ENCODE measurements at places on chromosomes 16 and 17.

- peaks cover 26% of the 10 kb centered on the region for H3K4me1 ChIP-seq
- DNase-seq: no peak
- no peak overlapping the region for H3K27ac ChIP-seq
- peaks cover 7% of the 10 kb centered on the region for H3K36me3 ChIP-seq
- H3K27me3 ChIP-seq: no peaks in the 10 kb centered on the region
These were observed 3.3 kb downstream of the ARHGAP23 start for GRCh38 chr17:38431346-38432145.

GRCh38 chr16:50597563-50598255 is 49.5 kb downstream of the NKD1 start:
- DNase-seq: no peak
- no peaks in the 10 kb centered on the region for H3K27me3 ChIP-seq
- H3K27ac ChIP-seq: no peak overlapping the region
- no peak overlapping the region for H3K4me3 ChIP-seq
- peaks cover 1% of the 10 kb centered on the region for H3K4me1 ChIP-seq

GRCh38 chr16:64455275-64455674 is 666.6 kb downstream of the CDH11 start:
- no peaks in the 10 kb centered on the region for H3K36me3 ChIP-seq
- no peak for DNase-seq
- no peak overlapping the region for H3K27ac ChIP-seq
- H3K4me3 ChIP-seq: no peak overlapping the region
- H3K27me3 ChIP-seq: no peaks in the 10 kb centered on the region
- H3K4me1 ChIP-seq: no peaks in the 10 kb centered on the region

DNA sequence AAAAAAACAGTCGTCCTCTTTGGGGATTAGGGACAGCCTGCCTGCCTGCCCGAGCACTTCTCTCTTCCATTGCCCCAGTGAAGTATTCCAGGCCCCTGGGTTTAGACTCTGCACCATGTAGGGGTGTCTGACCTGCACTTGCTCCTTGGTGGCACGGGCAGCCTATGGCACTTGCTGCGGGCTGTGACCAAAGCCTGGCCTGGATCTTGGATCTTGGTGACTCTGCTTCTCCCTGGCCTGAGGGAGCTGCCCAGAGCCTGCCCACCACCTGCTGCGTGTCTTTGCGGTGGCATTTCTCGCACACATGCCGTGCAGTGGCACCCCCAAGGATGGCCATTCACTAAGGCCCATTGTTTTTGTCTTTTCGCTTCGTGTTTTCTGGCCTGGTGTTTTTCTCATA is 6.1 kb upstream of the STH start:
- no peak for DNase-seq
- no peaks in the 10 kb centered on the region for H3K4me1 ChIP-seq

GRCh38 chr17:32100971-32101631 is 41.2 kb upstream of the RHOT1 start:
- H3K4me1 ChIP-seq: peaks cover 9% of the 10 kb centered on the region
- H3K27ac ChIP-seq: no peak overlapping the region
- H3K36me3 ChIP-seq: no peaks in the 10 kb centered on the region
- H3K27me3 ChIP-seq: no peaks in the 10 kb centered on the region

- H3K36me3 ChIP-seq: no peaks in the 10 kb centered on the region
- H3K4me3 ChIP-seq: no peak overlapping the region
- H3K4me1 ChIP-seq: peaks cover 10% of the 10 kb centered on the region
- peak; percentile 39 for DNase-seq
These were observed 62.9 kb downstream of the SMURF2 start for GRCh38 chr17:64599187-64599676.

DNA sequence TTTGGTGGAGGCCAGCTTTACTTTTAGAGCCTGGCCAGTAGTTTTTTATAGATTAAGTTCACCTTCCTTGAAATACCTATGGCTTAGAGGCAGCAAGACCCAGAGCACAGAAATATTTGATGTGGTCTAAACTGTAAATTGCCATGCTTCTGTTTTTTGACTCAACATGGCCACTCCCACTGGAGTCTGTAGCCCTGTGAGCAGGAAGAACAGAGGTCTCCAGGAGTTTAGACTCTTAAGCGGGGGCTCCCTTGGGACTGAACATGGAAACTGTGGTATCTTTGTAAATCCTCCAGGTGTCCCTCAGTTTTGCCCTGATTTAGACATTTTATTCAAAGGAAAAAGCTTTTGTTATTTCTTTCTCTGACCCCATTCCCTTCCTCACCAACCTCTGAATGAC is 145.6 kb downstream of the FTO start:
- H3K4me1 ChIP-seq: peaks cover 8% of the 10 kb centered on the region
- DNase-seq: peak; percentile 8
- no peak overlapping the region for H3K4me3 ChIP-seq
- H3K27ac ChIP-seq: no peak overlapping the region

DNA sequence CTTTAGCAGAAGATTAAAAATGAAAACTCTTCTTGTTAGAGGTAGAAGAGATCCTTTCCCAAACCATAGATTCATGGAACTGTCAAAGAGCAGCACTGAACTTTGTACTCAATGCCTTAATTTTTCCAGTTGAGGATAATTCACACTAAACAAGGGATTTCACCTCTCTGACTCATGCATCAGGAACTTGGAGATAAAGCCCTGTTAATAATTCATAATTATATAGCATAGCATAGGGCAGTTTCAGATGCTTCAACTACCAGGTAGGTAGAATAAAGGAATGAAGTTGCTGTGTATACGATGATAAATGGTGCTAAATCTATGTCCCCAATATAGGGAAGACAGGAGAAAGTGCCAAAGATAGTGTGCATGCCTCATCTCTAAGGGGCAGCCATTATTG is 450.4 kb downstream of the MAF start:
- H3K4me1 ChIP-seq: no peaks in the 10 kb centered on the region
- no peaks in the 10 kb centered on the region for H3K27me3 ChIP-seq
- no peak overlapping the region for H3K27ac ChIP-seq
- no peak for DNase-seq
- H3K4me3 ChIP-seq: no peak overlapping the region
- no peaks in the 10 kb centered on the region for H3K36me3 ChIP-seq

GRCh38 chr17:39165178-39165840 is 652 bp downstream of the ARL5C start:
- peaks cover 14% of the 10 kb centered on the region for H3K4me1 ChIP-seq
- peak overlapping the region; percentile 62 for H3K4me3 ChIP-seq
- peaks cover 5% of the 10 kb centered on the region for H3K27me3 ChIP-seq
